ENCODE measurements at places on chromosomes 13 and 19. TPM values are rescaled to one million over a fixed set of nuclear protein-coding genes. Genes with fewer than 3 reads are reported as not detected.

DNA sequence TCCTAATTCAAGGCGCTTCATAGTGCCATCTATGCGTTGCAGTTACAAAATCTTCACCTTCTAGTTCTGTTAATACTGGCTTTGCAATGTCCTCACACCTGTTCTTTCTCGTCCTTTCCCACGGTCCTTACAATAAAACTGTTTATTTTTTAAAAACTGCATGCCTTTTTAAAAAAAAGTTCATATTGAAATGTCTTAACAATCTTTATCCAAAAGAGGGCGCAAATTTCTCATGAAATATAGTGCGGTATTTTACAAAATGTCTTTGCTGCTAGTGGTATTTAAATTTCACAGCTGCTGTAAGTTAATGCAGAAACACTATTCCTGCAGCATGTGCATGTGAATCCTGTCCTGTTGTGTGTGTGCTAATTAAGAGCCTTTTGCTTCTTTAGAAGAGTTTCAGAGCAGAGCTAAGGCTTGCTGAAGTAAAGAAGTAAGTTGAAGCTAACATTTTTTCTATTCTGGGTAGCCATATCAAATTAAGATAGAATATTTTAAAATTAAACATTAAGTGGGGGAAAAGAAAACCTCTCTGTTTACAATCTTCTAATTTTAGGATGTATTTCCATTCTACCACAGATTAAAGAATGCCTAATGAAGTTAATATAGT, 15.8 kb upstream of the CLDN10 start:
- DNase-seq, result no peak
- no peak overlapping the region for H3K27ac ChIP-seq
- H3K36me3 ChIP-seq, result no peaks in the 10 kb centered on the region

GRCh38 chr19:47176627-47177090, 46.0 kb downstream of the SAE1 start:
- no peak for DNase-seq
- H3K4me1 ChIP-seq, result no peaks in the 10 kb centered on the region
- no peak overlapping the region for H3K4me3 ChIP-seq
- no peaks in the 10 kb centered on the region for H3K27me3 ChIP-seq
- peaks cover 9% of the 10 kb centered on the region for H3K36me3 ChIP-seq
- no peak overlapping the region for H3K27ac ChIP-seq

GRCh38 chr19:2014731-2015607, 545 bp downstream of the BTBD2 start:
- no peak overlapping the region for H3K27ac ChIP-seq
- H3K4me1 ChIP-seq, result no peaks in the 10 kb centered on the region
- peak overlapping the region; percentile 45 for H3K4me3 ChIP-seq

DNA sequence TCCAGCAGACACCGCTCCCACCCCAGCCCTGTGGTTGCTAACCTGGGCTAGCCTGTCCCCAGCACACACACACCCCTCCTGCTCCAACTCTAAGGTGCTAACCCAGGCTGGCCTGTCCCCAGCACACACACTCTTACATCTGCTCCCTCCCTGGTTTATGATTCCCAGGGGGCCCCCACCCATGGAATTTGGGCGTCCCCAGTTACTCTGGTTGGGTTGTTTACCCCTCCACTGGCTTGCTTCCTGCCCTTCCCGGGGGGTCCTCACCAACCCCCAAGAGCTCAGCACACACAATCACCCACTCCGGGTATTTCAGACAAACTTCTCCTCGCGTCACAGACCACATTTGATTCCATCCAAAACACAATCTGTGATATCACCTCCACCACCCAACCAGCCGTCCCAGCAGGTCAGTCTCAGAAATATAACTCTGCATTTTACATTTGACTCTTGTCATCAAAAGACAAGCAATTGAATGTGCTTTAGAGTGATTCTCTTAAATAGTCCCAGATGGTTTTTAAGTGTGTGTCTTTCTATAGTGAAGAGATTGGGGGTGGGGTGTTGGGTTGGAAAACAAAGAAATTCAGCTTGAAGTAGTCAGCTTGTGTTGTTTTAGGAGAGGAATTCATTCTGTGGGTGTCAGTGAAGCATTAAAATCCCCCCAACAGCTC, 20.1 kb downstream of the COL4A2 start:
- H3K4me1 ChIP-seq, result no peaks in the 10 kb centered on the region
- DNase-seq, result no peak
- H3K36me3 ChIP-seq, result no peaks in the 10 kb centered on the region
- no peak overlapping the region for H3K27ac ChIP-seq
- H3K27me3 ChIP-seq, result no peaks in the 10 kb centered on the region

DNA sequence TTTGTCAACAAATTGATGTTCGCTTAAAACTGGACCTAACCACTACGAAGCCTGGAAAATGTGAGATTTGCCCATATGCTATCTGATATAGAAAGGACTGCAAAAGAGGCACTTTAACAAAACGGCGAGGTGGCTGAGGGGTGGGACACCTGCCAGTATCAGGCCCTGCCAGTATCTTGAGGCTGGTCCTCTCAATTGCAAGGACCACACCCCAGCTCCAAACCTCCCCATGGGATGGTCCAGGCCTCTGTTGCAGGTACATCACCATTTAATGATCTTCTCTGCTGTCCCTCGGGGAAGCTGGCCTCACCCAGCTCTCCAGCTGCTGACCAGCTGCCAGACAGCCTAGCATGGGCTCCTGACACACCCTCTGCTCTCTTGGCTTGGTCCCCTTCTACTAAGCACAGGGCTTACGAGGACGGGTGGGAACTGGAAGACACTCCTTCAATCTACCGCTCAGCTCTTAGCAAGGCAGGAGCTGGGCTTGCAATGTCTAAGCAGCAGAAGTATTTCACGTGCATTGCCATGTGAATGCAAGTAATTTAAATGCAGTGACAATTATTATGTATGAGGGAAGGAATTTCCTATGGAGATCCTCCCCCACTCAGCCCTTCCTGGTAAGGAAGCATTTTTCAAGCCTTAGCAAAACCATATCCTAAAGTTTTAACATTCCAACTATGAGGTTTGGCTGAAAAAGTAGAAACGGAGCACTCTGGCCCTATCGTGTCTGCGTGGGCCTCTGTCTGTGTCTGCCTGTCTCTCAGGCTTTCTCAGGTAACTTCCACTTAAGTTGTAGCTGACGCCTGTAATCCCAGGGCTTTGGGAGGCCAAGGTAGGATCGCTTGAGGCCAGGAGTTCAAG, 63.9 kb downstream of the LATS2 start:
- no peak for DNase-seq
- H3K4me1 ChIP-seq, result no peaks in the 10 kb centered on the region
- no peak overlapping the region for H3K27ac ChIP-seq
- no peak overlapping the region for H3K4me3 ChIP-seq

DNA sequence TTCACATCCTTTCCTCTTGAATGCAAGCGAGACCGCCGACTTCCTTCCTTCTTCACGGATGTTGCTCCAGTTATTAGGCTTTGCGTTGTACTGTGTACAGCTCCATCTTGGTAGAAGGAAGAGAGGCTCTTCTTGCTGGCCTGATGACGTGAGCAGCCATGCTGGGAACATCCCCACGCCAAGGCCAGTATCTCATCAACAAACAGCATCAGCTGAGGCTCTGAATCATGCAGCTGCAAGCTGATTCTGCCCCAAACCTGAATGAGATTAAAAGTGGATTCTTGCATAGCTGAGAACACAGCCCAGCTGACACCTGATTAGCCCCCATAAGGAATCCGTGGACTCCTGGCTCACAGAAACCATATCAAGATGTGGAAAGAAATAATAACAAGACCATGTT, 809.6 kb downstream of the EFNB2 start:
- H3K27ac ChIP-seq, result no peak overlapping the region
- H3K27me3 ChIP-seq, result no peaks in the 10 kb centered on the region
- no peaks in the 10 kb centered on the region for H3K4me1 ChIP-seq
- H3K36me3 ChIP-seq, result no peaks in the 10 kb centered on the region

GRCh38 chr13:53100394-53101063, 71.9 kb downstream of the OLFM4 start:
- no peaks in the 10 kb centered on the region for H3K36me3 ChIP-seq
- H3K27me3 ChIP-seq, result no peaks in the 10 kb centered on the region
- no peaks in the 10 kb centered on the region for H3K4me1 ChIP-seq
- no peak overlapping the region for H3K4me3 ChIP-seq

- H3K27ac ChIP-seq, result peak overlapping the region; percentile 98
- H3K36me3 ChIP-seq, result 0 out of 2 replicates have a peak, but pooled peaks cover 7% of the 10 kb centered on the region
- no peak overlapping the region for H3K4me3 ChIP-seq
- no peaks in the 10 kb centered on the region for H3K27me3 ChIP-seq
- DNase-seq, result no peak
Observed at GRCh38 chr19:38674388-38675171, 27.1 kb downstream of the ACTN4 start.

DNA sequence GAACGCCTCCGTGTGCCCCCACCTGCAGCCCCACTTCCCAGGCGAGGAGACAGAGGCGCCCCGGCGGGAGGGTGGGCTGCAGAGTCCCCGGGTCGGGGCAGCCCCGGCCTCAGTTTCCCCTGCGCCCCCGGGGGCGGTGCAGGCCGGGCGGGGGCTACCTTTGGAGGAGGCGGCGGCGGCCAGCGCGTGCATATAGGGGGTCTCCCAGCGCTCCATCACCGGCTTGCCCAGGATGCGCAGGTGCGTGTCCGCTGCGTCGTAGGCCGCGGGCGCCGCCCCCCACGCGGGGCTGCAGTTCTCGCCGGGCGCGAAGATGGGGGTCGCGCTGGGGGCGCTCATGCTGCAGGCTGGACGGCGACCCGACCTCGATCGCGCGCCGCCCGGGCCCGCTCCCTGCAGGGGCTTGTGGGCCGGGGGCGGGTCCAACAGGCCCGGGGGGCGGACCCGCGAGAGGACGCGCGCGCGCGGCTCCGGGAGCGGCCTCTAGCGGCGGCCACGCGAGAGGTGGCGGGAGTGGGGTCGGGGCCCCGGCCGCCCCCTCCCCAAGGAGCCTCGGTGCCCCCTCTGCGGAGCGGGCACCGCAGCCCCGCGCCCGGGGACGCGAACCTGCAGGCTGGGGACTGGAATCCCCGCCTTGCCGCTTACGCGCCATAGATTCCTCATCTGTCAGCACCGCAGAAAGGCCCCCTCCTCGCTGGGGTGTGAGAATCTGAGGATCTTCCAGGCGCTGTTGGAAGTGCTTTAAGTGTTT, at the start of gene GAMT:
Gene GAMT (minus strand): TSS at position 405 of the 751 bp plus-strand sequence. CDS start 66 bp downstream, at position 339.
- H3K27ac ChIP-seq, result peak within 1 kb of the TSS; percentile 54
- DNase-seq, result no peak
- H3K4me3 ChIP-seq, result peak within 1 kb of the TSS; percentile 57
- no peaks in the 10 kb centered on the region for H3K27me3 ChIP-seq
- peaks cover 6% of the 10 kb centered on the region for H3K36me3 ChIP-seq
- peaks cover 13% of the 10 kb centered on the region for H3K4me1 ChIP-seq

DNA sequence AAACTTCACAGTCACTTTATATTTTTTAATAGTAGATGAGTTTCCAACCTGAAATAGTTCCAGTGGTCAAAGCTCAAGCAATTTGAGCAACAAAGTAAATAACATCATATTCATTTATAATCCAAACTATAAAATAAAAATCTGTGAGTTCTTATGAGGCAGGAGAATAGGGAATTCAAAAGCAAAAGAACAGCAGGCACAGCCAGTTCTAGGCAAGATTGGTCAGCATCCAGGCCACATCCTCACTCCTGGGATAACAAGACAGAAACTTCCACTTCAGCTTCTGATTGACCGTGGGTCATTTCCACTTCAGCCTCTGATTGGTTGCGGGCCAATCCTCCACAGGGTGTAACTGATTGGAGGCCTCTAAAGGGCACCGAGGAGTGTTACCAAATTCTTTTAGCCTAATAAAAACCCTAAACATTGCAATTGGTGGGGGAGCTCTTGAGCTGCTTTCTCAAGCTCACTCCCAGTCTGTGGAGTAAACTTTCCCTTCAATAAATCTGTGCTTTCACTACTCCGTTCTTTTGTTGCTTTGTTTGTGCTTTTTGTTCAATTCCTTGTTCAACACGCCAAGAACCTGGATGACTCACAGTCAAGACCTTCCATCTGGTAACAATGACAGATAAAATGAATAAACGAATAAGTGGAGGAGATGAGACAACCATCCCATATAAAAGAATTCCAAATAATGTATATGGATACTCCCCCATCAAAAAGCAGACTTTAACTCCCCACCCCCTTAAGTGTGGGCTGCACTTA, 42.6 kb upstream of the AMER2 start:
- no peak overlapping the region for H3K27ac ChIP-seq
- H3K4me1 ChIP-seq, result no peaks in the 10 kb centered on the region
- DNase-seq, result no peak
- H3K36me3 ChIP-seq, result no peaks in the 10 kb centered on the region
- no peaks in the 10 kb centered on the region for H3K27me3 ChIP-seq

GRCh38 chr13:100019780-100020356, 38.3 kb downstream of the ZIC2 start:
- no peak for DNase-seq
- no peak overlapping the region for H3K4me3 ChIP-seq
- no peaks in the 10 kb centered on the region for H3K27me3 ChIP-seq
- no peak overlapping the region for H3K27ac ChIP-seq

GRCh38 chr13:66914155-66914554, 316.0 kb downstream of the PCDH9 start:
- no peak for DNase-seq
- no peak overlapping the region for H3K27ac ChIP-seq
- no peak overlapping the region for H3K4me3 ChIP-seq
- H3K4me1 ChIP-seq, result no peaks in the 10 kb centered on the region
- H3K36me3 ChIP-seq, result no peaks in the 10 kb centered on the region
- no peaks in the 10 kb centered on the region for H3K27me3 ChIP-seq

- no peaks in the 10 kb centered on the region for H3K36me3 ChIP-seq
- no peak for DNase-seq
- H3K27ac ChIP-seq, result no peak overlapping the region
- no peaks in the 10 kb centered on the region for H3K27me3 ChIP-seq
Observed at GRCh38 chr13:110447801-110448200, 113.7 kb downstream of the RAB20 start.

GRCh38 chr13:31046711-31047279, 114.3 kb downstream of the TEX26 start:
- no peaks in the 10 kb centered on the region for H3K36me3 ChIP-seq
- no peak overlapping the region for H3K4me3 ChIP-seq

- H3K4me1 ChIP-seq, result peaks cover under 1% of the 10 kb centered on the region
- no peak overlapping the region for H3K4me3 ChIP-seq
- H3K27ac ChIP-seq, result no peak overlapping the region
- no peaks in the 10 kb centered on the region for H3K36me3 ChIP-seq
Observed at GRCh38 chr19:17101686-17102628, 26.4 kb downstream of the MYO9B start.

Gene CLC
- not detected for total RNA-seq

Gene OR7E24
- not detected for total RNA-seq

Gene DKKL1
- total RNA-seq, result 0.95 TPM

Gene SERPINE3
- total RNA-seq, result not detected

Gene NLRP4
- total RNA-seq, result not detected
